ENCODE measurements at places on chromosomes 12 and 14.

GRCh38 chr14:69675877-69676416 lies 64.6 kb downstream of the SUSD6 start:
- DNase-seq: no peak

DNA sequence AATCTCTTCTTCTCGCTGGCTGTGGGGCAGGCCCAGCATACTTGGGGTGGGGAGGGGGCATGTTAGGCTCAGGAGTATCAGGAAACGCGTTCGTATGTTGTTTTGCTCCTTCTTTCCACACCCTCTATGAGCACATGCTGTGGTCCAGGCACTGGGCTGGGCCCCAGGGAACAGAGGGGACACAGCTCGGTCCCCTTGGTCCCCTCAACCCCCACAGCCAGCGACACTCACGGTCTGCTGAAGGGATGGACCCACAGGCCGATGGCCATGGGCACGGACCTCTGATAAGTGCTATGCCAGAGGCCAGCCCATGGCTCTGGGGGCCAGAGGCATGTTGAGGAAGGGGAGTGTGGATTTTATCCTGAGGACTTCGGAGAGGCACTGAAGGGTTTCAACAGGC lies 6.2 kb downstream of the IFI27 start:
- no peak for DNase-seq

GRCh38 chr12:52005903-52006703 lies 643 bp upstream of the TAMALIN start:
- no peak for DNase-seq

- no peak for DNase-seq
Measured at GRCh38 chr14:34175574-34175973, 224.7 kb upstream of the EGLN3 start.

DNA sequence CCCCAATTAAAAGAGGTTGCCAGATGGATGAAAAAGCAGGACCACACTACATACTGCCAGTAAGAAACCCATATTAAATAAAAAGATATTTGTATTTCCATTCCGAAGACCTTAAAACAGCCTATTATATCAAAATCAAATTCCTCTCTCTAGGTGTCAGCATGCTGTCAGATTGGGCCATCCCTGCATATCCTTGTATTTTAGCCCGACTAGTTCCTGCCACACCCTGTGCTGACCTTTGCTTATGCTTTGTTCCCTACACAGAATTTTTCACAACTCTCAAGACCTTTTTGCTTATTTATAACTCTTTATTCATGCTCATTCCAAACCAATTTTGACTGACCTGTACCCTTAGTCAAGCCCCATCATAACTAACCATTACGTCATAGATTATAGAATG lies 12.8 kb downstream of the GSKIP start:
- no peak for DNase-seq

- no peak for DNase-seq
Measured at GRCh38 chr14:70651522-70651921, 9.8 kb downstream of the TTC9 start.

DNA sequence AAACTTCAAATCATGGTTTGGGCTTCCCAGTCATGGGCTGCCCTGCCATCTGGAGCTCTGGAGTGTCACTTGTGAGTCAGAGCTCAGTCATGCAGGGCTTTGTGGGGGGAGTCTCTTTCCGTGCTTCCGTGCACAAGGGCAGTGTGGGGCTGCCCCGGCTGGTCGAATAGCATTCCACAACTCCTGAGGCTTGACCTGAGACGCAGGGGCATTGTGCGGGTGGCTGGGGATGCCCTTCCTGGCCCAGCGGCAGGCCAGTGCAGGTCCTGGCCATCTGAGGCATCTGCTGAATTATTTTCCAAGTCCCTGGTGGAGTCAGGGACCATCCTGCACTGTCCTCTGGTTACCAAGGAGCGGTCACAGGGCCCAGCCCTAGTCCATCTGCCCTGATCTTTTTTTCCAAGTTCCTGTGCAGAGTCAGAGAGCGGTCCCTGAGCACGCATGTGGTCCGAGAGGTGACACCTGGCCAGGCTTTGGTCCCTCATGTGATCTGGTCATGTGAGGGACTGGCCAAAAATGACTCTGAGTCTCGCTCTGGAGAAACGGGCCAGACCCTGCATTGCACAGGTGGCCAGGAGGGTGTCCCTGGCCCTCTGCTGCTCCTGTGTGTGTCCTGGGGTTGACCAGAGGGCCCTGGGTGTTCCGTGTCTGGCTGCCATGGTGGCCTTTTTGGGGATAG lies 167.0 kb upstream of the ALG10B start:
- DNase-seq: no peak

DNA sequence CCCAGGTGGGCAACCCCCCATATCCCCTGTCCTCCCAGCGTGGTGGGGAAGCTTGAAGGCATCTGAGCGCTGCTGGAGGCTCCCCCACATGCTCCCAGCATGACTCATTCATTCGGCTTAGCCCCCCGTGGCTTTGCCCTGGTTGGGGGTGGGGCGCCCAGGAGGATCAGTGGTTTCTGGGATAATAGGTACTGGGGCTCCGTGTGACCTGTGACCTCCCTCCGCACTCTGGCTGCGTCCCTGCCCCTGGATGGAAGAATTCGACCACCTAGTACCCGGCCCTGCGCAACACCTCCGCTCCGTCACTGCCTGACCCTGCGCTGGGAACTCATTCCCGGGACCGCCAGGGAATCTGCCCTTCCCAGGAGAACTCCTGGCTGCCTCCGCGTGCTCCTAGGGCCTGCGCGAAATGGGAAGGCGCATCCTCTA lies 120.1 kb downstream of the AACS start:
- no peak for DNase-seq

GRCh38 chr12:46459111-46459510 lies 86.5 kb upstream of the SLC38A2 start:
- DNase-seq: no peak

DNA sequence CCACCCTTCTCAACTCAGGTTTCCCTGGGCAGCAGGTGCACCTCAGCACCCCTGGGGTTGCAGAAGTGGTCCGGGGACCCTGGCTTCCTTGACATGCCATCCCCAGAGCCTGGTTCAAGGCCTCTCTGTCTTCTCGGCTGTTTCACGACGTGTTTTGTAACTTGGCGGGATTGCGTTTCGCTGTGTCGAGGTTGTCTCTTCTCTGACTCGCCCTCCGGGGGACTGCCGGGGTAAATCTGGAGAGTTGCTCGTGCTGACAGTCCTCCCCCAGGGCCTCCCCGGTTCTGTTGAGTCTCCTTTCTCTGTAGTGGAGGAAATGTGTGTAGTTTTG lies 25.6 kb downstream of the MEG3 start:
- no peak for DNase-seq

GRCh38 chr12:113862590-113863454 lies 103.3 kb downstream of the RBM19 start:
- DNase-seq: peak; percentile 40

GRCh38 chr12:80802652-80803400 lies 86.1 kb downstream of the MYF5 start:
- no peak for DNase-seq

- DNase-seq: no peak
Measured at GRCh38 chr14:37399517-37399916, 195.5 kb downstream of the FOXA1 start.

GRCh38 chr14:29425705-29426482 lies 501.8 kb downstream of the PRKD1 start:
- DNase-seq: no peak

- DNase-seq: no peak
Measured at GRCh38 chr12:89103831-89104230, 248.5 kb downstream of the DUSP6 start.

- DNase-seq: no peak
Measured at GRCh38 chr14:101075025-101075800, 171.7 kb upstream of the RTL1 start.

- no peak for DNase-seq
Measured at GRCh38 chr12:95978351-95978750, 17.8 kb downstream of the HAL start.

- no peak for DNase-seq
Measured at GRCh38 chr12:132106921-132107320, 37.2 kb downstream of the DDX51 start.

- no peak for DNase-seq
Measured at GRCh38 chr12:19299765-19300164, 139.5 kb upstream of the AEBP2 start.

- DNase-seq: no peak
Measured at GRCh38 chr12:132433641-132434395, 56.1 kb upstream of the FBRSL1 start.

DNA sequence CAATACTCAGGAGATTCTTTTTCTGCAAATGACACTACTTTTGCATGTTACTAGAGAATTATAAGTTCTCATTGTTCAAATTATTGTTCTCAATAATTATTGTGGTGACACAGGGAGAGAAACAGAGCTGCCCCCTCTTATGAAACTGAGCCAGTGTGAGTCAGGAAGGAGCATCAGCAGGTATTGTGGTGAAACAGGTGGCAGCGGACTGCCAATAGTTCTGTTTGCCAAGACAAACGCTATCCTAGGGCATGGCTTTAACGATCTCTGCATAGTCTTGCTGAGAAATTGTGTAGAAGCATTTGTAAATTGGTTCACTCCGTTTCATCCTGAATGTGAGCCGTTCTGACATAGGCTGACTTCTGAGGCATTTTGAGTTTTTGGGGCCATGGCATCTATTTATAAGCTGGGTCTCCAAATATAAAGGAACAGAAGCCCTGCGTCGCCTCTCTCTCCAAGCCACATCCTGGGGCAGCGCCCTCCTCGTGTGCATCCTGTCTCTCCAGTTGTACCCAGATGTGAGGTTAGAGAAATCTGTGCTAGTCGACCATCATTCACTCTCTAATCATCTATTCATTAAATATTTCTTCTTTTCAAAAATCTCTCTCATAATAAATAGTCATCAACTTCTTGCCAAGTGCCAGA lies 15.8 kb upstream of the PPP4R4 start:
- no peak for DNase-seq
